ENCODE measurements at places on chromosomes 5 and 9.

DNA sequence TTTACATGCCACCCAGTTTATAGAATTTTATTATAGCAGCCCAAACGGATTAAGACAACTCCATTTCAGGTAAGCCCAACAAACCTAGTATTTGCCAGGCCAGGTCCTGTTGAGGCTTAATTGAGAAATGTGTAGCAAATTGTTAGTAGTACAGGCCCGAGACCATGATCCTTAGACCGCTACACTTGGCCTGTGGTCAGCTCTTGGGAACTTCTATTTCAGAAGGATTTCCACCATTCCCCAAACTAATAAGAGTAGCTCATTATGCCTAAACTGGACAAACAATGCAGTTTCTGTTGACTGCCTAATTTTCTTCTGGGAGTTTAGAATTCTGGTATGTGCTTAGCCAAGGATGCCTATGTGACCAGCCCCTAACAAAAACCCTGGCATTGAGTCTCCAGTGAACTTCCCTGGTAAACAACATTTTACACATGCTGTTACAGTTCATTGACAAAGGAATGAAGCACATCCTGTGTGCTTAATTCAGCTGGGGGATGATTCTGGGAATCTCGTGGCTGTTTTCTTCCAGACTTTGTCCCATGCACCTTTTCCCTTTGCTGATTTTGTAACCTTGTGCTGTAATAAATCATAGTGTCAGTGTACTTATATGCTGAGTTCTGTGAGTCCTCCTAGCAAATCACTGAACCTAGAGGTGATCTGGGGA is 5.6 kb upstream of the GPX3 start:
- DNase-seq, result no peak

GRCh38 chr5:153352685-153353219 is 137.7 kb upstream of the GRIA1 start:
- DNase-seq, result no peak

- no peak for DNase-seq
Observed at GRCh38 chr5:145629047-145629446, 206.1 kb downstream of the PRELID2 start.

DNA sequence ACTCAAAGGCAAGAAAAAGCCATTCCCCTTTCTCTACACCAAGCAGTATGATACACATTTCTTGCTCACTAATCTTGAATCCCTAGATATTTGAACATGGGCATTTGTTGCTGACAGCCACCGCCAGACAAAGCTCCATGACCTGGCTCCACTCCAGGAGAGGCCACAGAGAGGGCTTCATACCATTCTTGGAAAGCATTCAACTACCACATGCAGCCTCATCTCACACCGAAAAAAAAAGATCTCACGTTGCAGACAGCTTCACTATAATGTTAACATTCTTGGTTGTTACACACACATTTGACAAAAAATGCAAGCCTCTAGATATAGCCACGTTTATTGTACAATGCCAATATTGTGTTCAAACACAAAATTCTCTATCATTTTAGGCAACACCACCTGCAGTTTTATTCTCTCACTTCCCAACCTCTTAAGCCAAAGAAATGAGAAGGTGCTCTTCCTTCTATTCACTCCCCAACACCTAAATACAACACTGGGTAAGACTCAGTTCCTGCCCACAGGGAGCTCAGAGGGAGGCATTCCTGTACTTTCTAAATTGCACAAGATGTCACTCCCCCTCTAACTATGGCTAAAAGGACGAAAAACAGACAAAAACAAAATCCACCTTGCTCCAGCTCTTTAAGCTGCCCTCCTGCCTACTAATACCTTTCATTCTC is 222.4 kb downstream of the TSSK1B start:
- DNase-seq, result no peak

GRCh38 chr5:66329078-66329477 is 185.0 kb downstream of the SREK1 start:
- no peak for DNase-seq

- no peak for DNase-seq
Observed at GRCh38 chr5:57113481-57113880, 60.4 kb upstream of the GPBP1 start.

GRCh38 chr5:178535299-178536175 is 54.7 kb downstream of the COL23A1 start:
- DNase-seq, result no peak

Data from LoVo (cell line).